ENCODE measurements at places on chromosomes 4 and X.

GRCh38 chr4:105979506-105979905 is 84.2 kb downstream of the NPNT start:
- DNase-seq = no peak

DNA sequence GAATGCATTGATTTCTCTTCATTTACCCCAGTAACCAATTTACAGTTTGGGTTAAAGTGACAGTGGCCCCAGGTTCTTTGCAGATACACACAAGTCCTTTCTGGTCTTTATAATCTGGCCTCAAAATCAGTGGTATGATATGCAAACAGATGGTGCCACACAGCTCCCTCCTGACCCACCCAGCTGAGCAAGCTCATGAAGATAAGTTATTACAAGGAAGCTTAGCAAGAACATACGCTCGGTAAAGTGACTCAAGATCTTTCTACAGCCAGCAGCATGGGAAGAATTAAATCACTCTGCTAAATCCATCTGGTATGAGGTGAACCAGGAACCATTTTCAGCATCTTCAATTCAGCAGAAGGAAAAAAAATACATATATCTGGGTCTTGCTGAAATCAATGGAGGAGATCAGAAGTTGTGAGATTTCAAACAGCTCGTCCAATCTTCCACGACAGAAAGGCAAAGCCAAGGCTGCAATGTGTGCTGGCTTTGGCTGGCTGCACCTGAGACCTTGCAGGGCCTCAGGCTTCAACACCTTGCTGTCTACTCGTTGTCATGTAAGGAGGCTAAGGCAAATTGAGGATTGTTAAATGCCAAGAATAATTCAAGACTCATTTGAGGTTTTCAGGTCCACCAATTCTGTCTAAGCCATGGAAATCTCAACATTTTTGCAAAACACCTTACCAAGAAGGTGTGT is 28.2 kb downstream of the SEL1L3 start:
- DNase-seq = no peak

GRCh38 chr4:67684839-67685531 is 16.0 kb downstream of the UBA6 start:
- no peak for DNase-seq

- DNase-seq = no peak
These were observed 351.9 kb upstream of the FTHL17 start for GRCh38 chrX:31423609-31424189.

- DNase-seq = no peak
These were observed 190.4 kb downstream of the GABRB1 start for GRCh38 chr4:47221721-47222120.

DNA sequence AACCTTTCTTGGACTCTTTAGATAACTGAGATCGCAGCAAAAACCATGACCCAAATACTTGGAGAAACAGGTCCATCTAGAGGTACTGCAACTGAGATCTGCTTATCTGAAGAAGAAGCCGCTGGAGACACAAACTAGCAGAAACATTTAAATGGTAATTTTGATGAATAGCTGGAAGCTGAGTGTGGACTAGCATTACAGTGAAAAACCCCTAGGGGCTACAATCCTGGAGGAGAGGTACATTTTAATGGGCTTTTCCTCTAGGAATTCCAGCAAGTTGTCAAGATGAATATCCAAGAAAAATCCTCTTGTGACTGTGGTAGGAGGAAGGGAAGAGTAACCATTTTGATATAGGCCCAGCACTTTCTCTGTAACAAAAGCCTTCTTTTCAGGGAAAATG is 592.5 kb upstream of the GRIA3 start:
- DNase-seq = no peak
